ENCODE measurements at places on chromosomes 2 and 18.

GRCh38 chr2:240393831-240394410, 41.5 kb upstream of the GPC1 start:
- no peak for DNase-seq

DNA sequence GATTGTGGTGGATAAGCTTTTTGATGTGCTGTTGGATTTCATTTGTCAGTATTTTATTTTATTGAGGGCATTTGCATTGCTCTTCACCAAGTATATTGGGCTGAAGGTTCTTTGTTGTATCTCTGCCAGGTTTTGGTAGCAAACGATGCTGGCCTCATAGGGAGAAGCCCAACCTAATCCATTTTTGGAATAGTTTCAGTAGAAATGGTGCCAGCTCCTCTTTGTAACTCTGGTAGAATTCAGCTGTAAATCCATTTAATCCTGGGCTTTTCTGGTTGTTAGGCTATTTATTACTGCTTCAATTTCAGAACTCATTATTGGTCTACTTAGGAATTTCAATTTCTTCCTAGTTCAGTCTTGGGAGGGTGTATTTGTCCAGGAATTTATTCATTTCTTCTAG, 309.8 kb upstream of the SETBP1 start:
- no peak for DNase-seq

- DNase-seq: no peak
These were observed 371.0 kb downstream of the GALNT13 start for GRCh38 chr2:154242687-154243086.

DNA sequence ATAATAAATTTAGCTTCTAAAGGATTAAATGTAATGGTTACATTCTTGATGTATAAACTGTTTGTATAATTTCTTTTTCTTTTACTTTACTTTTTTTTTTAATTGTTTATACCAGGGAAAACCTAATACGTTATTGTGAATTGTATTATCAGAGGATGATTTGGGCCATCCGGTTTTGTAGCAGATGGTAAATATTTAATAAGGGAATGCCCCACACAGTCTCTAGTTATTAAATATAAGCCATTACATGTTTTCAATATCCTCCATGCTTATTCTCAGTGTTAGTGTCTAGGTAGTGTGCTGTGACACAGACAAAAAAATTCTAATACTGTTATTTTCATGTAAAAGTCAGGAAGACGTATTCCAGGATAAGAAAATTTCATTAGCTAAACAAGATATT, 553.9 kb downstream of the ZNF804A start:
- DNase-seq: no peak

DNA sequence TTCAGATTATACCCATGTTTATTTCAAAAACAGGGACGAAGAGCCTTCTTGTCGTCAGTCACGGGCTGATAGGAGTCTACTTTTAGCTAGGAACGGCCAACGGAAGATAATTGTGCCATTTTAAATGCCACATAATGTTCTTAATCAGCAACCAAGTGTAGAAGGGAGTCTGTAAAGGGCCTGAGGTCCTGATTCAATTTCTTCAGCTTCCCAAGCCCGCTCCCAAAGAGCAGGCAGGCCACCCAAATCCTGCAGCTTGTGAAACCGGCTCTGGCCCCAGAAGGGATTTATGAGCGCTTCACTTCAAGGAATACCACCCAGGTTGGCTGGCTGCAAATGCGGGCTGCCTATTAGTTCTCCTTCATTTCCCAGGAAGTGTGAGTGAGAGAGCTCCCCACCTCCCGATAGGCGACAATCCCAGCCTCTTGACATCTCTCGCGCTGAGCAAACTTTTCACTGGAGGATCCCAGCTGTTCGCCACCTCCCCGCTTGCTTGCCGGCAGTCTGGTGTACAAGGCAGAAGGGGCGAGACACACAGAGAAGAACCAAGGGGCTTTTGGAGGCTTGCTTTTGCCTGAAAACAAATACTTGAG, 272.9 kb downstream of the CDH20 start:
- no peak for DNase-seq

DNA sequence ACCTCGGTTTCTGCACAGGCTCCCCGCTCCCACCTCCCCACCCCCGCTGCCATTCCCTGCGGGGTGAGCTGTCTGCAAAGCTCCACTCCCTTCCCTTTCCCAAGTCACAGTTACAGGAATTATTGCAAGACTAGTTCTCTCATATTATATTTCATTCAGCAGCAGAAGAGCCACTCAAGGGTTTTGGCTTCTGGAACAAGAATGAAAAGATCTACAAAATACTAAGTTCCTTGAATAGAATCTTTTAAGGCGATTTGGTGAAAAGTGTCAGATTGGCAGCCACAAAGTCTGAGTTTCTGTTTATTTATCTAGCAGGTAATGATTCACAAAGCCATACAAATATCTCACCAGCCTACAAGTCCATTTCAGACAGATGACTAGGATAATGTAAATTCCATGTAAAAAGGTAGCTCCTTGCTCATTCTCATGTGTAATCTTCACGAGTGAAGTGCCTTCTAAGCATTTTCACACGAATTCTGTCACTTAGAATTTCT, 221.9 kb upstream of the RBBP8 start:
- peak; percentile 41 for DNase-seq

DNA sequence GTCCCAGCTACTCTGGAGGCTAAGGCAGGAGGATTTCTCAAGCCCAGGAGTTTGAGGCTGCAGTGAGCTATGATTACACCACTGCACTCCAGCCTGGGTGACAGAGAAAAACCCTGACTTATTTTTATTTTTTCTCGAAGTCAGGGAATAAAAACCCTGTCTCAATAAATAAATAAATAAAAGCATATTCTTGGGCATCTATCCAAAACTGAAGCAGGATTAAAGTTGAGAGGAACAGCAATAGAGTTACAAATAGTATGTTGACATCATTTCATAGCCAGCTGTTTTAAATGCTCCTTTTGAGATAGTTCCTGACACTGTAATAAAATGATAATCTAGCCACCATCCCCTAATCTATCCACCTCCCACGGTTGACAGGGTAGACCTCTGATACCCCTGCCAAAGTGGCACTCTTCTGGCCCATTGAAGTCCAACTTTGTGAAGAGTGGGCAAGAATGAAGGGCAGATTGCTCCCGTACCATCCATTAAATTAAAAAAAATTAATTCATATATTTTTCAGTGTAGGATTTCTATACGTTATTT, 42.3 kb upstream of the LPIN2 start:
- no peak for DNase-seq

GRCh38 chr2:190879474-190880377, 895 bp upstream of the GLS start:
- DNase-seq: no peak

- no peak for DNase-seq
These were observed 479.3 kb downstream of the CPS1 start for GRCh38 chr2:211035548-211036185.

- DNase-seq: no peak
These were observed 57.9 kb upstream of the EPAS1 start for GRCh38 chr2:46239175-46239846.

DNA sequence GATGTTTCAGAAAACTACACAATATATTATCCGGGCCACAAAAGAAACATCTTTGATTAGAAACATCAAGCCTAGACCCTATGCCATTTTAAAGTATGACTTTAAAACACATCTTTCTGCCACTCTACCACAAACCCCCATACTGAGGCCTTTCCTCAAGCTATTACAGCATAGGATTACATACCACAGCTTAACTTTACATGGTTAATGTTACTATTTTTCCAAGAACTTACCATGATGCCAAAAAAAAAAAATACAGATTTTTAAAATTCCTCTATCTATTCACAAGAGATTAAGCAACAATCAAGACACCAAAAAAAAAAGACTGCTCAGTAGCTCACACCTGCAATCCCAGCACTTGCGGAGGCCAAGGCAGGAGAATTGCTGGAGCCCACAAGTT, 9.0 kb downstream of the NCKAP1 start:
- no peak for DNase-seq

- DNase-seq: peak; percentile 36
These were observed 103.3 kb downstream of the MDH1 start for GRCh38 chr2:63692002-63692606.

GRCh38 chr2:68357605-68358337, 7.3 kb upstream of the PLEK start:
- peak; percentile 67 for DNase-seq

GRCh38 chr2:16773080-16773713, 107.6 kb upstream of the CYRIA start:
- peak; percentile 72 for DNase-seq

GRCh38 chr18:38483326-38483725, 917.7 kb upstream of the CELF4 start:
- DNase-seq: no peak

DNA sequence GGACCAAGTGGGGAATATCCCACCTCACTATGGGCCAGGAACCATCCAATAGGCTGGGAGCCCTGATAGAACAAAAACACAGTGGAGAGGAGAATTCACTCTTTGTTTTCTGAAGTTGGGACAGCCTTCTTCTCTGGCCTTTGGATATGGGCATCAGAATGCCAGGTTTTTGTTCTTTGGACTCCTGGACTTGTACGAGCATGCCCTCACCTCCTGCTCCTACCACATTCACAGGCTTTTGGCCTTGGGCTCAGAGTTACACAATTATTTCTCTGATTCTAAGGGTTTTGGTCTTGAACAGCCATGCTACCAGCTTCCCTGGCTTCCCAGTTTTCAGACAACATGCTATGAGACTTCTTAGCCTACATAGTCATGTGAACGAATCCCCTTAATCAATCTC, 732.9 kb upstream of the VRK2 start:
- no peak for DNase-seq

DNA sequence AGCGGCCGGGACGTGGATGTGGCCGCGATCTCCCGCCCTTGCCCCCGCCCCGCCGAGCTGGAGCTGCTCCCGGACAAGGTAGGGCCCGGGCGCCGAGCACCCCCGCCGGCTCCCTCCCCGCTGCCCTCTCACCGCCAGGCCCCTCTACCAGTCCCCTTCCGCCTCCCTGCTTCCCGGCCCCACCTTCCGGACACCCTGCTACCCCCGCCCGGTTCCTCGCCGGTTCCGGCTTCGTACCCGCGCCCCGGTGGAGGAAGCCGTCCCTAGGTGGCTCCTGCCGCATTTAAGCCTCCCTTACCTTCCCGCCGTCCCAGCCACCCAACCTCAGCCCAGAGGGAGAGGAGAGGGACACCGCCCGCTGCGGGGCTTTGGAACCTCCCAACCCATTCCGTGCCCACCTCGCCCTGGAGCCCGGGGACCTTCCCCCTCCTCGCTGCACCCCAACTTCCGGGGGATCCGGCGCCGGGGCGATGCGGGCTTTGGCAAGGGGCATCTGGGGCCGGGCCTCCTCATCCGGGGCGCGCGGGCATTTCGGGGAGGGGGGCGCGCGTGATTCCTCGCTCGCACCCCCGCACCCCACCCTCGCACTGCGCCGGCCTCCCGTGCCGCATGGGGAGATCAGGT, 475 bp downstream of the B3GNT2 start:
- DNase-seq: peak; percentile 67

- DNase-seq: peak; percentile 14
These were observed 217.7 kb downstream of the LRRTM1 start for GRCh38 chr2:80086831-80087230.

- no peak for DNase-seq
These were observed 76.6 kb upstream of the B3GNT7 start for GRCh38 chr2:231318954-231319353.

GRCh38 chr2:152523091-152523490, 188.1 kb downstream of the FMNL2 start:
- DNase-seq: no peak

DNA sequence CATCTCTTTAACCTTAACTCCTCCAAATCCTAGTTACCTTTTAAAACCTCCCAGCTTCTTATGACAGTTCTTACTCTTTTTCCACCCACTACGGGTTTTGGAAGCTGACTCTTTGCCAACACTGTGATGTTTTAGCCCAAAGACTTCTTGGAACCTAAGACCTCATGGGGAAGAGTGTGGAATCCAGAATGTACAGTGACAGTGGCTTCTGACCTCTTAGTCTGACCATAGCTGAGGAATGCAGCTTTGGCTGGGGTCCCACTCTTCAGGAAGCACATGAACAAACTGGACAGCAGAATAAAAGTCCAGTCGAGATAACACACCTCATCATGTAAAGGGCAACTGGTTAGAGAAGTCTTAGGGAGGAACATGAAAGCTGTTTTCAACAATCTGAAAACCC, 161.1 kb upstream of the PKDCC start:
- DNase-seq: no peak

DNA sequence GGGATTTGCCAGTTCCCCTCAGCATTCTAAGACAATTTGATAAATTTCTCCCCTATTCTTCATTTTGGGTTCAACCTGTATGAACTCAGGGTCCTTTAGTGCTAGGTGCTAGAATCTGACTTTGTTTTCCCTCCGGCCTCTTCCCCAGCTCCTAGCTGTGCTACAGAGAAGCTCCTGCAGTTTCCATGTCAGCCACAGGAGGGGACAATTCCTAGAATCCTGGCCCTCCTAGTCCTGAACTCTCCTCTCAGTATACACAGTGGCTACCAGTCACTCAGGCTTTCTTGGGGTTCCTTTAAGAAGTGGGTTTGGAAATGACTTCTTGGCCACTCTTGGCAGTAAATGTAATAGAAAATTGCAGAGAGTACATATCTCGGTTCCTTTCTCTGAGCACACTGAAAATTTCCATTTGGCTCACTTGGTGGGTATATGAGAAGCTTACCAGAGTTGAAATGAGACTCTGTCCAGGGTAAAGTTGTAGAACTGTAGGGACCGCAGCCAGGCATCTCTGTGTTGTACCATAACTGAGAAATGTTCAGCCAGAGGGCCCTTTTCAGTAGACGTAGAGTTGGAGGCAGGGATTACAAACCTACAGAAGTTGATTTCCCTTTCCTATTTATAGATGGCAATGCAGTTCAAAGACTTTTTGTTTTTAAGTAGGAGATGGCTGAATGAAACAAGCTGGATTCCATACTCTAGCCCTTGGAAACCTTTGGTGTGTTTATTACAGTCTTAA, 5.0 kb upstream of the CHST10 start:
- DNase-seq: peak; percentile 60

DNA sequence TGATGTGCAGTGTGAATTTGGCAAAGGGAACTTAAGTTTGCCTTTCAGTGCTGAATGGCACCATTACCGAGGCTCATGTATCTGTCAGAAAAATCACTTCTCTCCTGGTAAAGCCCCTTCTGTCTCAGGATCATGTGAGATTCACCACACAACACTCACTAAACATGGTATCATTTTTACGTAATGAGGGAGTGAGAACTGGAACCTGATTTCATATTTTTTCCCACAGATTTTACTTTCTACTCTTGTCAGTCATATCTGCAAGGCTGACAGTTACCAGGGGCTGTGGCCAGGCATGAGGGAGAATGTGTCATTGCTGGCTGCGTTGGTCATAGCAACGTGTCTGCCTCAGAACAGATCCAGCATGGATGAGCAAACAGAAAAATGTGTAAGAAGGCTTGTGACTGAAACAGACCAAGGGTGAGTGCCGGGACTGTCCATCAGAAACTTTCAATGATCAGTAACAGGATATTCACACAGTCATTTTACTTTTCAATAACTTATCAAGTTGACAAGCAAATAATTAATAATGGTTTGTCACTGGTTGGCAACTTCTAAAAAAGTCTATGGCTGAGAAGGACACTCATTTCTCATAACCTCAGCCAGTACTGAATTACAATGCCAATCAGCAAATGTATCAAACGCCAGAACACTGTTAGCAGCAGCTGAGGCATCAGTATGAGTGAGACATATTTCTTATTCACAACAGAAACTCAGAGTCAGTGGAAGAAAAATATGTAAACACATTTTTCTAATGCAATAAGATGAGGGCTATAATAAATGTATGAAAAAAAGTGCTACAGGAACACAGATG, 100.5 kb downstream of the CDC42EP3 start:
- no peak for DNase-seq

GRCh38 chr18:26088487-26088886, 1.9 kb downstream of the SS18 start:
- DNase-seq: no peak

GRCh38 chr2:9690716-9691498, 60.1 kb upstream of the YWHAQ start:
- DNase-seq: peak; percentile 54
